ENCODE measurements at places on chromosomes 3 and 15.

DNA sequence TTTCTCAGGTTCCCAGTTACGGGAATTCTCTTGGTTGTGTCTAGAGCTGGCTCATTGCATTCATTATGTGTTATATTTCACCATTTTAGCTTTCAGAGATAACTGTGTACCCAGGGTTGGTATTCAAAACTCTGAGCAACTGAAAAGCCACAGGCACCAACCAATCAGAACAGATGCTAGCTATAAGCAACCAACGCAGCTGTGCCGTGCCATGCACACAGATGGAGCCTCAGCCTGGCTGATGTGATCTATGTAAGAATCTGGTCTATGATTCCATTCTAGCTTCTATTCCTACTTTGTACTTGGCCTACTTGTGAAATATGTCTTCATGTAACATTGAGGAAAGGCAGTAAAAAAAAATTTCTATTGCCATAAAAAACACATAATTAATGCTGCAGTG lies 95.0 kb upstream of the CCDC80 start:
- DNase-seq, result no peak

GRCh38 chr15:85007137-85007536 lies 25.5 kb downstream of the PDE8A start:
- no peak for DNase-seq

DNA sequence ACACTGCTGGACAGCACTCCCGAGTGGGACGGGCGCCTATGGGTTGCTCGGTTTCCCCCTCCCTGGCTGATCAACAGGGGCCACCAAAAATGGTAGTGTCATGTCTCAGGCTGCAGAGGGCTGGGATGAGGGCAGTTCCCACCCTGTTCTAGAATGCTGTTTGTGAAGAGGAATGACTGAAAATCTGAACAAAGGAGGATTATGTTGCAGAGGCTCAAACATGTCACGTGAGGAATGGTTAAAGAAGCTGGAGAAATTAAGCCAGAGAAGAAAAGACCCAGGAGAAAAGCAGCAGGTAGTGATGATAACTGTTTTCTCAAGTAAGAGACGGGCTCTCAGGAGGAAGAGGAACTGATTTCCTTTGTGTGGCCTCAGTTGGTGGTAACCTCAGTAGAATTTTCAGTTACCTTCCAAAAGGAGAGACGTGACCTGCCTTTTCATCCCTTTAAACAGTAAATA lies 10.4 kb downstream of the SPG21 start:
- no peak for DNase-seq

DNA sequence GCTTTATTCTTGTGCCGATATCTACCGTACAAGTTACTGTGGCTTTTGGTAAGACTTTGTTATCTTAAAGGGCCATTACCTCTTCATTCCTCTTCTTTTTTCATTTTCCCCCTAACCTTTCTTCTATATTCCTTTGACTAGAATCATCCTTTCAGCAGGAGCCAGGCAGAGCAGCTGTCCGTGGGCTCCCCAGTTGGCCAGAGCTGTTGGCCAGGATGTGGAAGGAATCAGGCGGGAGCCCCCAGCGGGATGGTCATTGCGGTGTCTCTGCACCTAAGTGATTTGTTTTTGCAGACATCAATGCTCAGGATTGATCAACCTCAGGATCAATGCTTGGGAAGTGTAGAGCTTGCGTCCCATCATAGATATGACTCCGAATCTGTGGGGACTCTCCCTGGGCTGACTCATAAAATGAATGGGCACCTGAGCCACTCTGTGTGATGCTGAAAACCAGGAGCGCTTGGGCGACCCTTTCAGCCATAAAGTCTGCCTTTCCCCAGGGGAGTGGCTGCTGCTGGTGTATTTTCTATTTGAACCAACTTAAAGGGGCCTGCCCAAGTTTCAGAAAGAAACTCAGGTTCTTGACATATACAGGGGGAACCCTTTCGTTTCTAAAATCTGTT lies 21.7 kb downstream of the APBA2 start:
- DNase-seq, result no peak

- DNase-seq, result peak; percentile 93
These were observed 165.8 kb upstream of the SLC2A2 start for GRCh38 chr3:171192176-171192854.

- no peak for DNase-seq
These were observed 53.0 kb upstream of the FGD5 start for GRCh38 chr3:14765576-14766427.
